ENCODE measurements at places on chromosomes 5 and 9.

DNA sequence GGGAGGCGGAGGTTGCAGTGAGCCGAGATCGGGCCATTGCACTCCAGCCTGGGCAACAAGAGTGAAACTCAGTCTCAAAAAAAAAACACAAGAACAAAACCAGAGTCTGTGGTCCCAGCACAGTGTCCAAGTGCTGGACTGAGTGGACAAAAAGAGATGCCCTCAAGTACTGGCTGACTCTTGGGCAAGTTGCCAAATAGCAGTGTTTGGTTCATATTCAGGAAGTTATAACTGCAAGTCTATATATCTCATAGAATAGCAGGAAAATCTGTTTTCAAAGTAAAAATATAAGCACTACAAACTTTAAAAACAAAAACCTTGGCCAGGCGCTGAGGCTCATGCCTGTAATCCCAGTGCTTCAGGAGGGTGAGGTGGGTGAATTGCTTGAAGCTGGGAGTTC lies 7.3 kb downstream of the HABP4 start:
- no peak for DNase-seq

DNA sequence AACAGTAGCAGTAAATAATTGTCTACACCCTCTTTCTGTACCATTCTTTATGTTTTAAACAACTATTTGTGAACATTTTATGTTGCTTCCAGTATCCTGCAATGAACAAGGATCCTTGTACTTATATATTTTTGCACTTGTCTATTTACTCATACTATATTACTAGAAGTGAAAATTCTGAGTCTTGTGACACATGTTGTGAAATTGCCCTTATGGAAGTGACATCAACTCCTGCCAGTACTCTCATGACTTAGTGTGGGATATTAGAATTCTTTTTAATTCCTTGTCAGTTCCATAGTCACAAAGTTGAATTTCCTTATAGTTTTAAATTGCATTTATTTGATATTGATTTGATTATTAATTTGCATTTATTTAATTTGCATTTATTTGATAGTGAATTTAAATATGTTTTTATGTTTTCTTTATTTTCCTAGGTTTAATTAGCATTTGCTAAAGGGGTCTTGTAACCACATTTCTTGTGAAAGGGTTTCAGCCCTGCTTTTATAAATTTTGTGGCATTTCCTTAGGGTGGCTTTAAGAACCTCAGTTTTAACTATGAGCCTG lies 27.7 kb downstream of the PARP8 start:
- no peak for DNase-seq

DNA sequence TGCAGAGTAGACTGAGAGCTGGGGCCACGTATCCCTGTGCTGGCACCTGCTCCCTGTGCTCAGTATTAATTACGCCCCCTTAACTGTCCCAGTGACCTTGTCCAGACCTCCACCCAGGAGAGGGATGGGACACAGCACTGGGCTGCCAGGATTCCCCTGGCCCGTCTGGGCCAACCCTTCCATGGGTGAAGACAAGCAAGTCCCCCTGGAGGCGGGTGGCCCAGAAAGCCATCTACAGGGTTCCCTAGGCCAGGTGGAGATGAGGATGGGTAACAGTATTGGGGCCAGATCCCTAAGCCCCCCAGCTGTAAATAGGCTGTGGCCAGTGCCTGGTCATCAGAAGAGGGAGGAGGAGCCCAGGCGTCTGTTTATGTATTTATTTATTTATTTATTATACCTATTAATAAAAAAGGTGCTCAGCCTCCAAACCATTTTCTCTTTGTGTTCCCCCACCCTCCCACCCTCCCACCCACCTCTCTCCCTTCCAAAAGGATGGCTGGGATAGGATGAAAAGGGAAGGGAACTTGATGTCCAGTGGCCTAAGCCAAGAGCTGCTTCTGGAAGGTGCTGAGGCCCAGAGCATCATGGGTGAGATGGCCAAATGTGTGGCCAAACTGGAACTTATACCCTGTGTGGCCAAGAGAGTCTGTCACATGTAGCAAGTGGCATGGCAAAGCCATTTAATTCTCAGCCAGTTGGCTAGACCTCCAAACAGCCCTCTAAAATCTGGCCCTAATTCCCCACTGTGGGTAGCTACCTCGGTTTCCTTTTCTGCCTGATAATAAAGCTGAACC lies 43.4 kb upstream of the TESK1 start:
- no peak for DNase-seq

GRCh38 chr5:143131972-143132371 lies 271.5 kb downstream of the NR3C1 start:
- DNase-seq: no peak

- DNase-seq: no peak
Observed at GRCh38 chr9:137110911-137111787, 3.4 kb downstream of the DPP7 start.

- no peak for DNase-seq
Observed at GRCh38 chr9:136258786-136259516, 13.3 kb upstream of the QSOX2 start.

GRCh38 chr5:141330299-141331080 lies at the start of gene PCDHGA1:
Gene PCDHGA1, plus strand, starts transcription at chr5:141330514.
- no peak for DNase-seq

DNA sequence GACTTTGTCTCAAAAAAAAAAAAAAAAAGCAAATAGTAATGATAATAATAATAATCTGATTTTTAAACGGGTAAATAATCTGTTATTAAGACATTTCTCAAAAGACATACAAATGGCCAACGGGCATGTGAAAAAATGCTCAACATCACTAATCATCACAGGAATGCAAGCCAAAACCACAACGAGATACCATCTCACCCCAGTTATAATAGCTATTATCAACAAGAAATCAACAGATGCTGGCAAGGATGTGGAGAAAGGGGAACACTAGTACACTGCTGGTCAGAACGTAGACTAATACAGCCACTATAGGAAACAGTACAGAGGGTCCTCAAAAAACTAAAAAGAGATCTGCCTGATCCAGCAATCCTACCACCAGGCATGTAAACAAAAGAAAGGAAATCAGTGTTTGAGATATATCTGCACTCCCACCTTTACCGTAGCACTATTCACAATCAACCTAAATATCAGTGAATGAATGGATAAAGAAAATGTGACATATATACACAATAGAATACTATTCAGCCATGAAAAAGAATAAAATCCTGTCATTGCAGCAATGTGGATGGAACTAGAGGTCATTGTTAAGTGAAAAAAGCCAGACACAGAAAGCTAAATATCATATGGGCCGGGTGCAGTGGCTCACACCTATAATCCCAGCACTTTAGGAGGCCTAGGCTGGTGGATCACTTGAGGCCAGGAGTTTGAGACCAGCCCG lies 24.9 kb downstream of the VAV2 start:
- no peak for DNase-seq

- DNase-seq: no peak
Observed at GRCh38 chr9:95103281-95103771, 214.2 kb downstream of the FANCC start.

- no peak for DNase-seq
Observed at GRCh38 chr9:36690412-36691168, 117.9 kb downstream of the MELK start.

DNA sequence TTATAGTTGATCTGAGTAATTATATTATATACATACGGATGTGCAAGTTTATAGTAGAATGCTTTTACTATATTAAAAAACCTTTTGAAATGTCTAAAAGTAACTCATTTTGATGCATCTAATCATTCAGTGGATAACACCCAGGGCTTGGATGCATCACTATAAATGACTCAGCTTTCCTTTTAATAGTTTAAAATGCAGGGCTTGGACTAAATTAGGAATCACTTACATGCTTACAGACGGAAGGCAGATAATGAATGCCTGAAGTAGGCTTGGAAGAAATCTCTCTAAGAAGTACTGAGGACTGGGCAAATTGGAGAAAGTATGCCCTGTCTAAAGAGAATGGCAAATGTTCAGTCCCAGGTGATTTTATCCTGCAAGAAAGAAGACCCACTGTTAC lies 362.5 kb upstream of the CCNH start:
- no peak for DNase-seq

DNA sequence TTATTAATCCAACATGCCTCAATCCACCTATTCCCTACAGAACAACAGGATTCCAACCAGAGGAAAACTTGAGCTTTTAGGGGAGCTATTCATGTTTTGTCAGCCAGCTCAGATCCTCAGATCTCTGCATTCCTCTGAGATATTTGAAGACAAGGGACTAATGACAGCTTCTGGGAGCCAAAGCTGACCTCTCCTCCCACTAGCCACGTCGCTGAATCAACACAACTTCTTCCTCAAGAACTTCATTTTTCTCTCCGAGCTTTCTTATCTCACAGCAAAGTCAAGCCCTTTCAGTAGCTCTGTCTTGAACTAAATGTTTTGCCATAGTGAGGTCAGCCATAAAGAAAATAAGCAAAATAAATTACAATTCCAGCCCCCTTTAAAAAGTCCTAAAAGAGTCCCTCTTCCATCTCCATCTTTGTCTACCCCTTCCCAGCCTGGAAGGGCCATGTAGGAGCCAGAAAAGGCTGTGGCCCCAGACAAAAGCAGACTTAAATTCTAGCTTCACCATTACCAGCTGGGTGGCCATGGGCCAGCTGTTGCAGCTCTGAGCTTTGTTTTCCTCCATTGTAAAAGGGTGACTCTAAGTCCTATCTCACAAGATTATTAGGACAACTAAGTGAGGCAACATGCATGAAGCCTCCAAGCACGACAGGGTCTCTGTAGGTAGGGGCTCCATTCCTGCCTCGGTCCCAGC lies 65.0 kb downstream of the HSD17B3 start:
- DNase-seq: no peak

GRCh38 chr9:111657051-111657450 lies 4.4 kb upstream of the GNG10 start:
- no peak for DNase-seq
